Activated CD8-positive, alpha-beta memory T cell treated with anti-CD3 and anti-CD28 coated beads for 4 hours (primary cell): ENCODE measurements at places on chromosomes 16 and 17.

- DNase-seq: peak; percentile 67
Measured at GRCh38 chr17:21551081-21551881, 141.0 kb upstream of the KCNJ18 start.

- DNase-seq: no peak
Measured at GRCh38 chr17:44053125-44053872, 13.2 kb downstream of the LSM12 start.

- peak; percentile 87 for DNase-seq
Measured at GRCh38 chr17:34961093-34961911, at the start of the genes CCT6B and ZNF830. TSS of gene CCT6B (minus strand) at chr17:34961460. CDS start at chr17:34961393, 67 bp downstream. TSS of gene ZNF830 (plus strand) at chr17:34961540. CDS start at chr17:34961567, 27 bp downstream.

DNA sequence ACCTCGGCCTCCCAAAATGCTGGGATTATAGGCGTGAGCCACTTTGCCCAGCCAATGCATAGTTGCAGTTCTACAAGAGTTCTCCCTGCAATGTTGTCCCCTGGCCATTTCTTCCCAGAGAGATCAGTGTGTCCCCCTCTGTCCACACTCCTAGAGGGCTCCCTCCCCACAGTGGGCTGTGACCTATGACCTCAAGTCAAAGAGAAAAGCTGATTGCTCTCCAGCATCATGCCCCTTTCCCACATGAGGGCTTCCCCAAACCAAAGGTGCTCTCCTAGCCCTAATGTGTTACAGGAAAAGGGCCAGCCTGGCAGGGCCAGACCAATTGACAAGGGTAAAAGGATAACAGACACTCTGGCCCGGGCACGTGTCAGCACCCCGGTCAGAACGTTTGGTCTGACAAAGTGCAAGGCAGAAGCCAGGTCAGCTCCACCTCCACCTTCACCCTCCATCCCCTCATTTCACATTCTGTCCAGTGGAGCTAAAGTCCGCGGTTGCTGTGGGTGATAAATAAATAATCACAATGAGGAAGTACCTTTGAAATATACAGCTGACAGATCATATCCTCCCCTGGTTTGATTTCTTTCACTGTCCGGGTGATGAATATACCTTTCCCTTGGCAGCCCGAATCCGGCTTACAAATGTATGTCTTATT, 17.8 kb downstream of the TTLL6 start:
- no peak for DNase-seq
